ENCODE measurements at places on chromosomes 16 and 17.

- DNase-seq = no peak
Measured at GRCh38 chr17:10380631-10381408, 8.0 kb upstream of the MYH13 start.

DNA sequence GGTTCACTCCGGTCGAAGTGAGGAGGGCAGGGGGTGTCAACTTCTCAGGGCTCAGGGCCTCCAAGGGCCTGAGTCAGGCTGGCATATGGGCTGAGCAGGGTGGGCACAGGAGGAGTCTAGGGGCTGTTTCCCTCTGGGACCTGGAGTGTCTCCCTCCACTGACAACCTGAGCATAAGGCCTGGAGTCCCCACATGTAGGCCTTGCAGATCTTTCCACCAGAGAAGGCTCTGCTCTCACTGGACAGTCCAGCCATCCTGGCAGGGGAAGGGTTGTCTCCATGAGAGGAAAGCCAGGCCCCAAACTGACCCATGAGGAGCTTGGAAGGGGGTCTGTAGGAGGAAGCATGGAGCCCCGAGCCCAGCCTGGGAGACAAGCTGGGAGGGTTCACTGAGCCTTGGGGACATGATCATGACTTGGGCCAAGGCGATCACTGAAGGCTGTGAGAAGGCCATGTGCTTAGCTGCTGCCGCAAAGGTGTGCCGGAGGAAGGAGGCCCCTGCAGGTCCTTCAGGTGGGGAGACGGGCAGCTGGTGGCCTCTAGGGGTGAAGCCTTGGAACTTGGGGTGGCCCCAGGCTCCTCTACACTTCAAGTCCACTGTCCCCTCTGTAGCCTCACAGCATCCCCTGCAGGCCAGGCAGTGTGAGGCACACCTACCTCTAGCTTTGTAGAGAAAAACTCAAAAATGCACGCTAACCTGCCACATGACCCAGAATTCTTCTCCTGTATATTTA, 9.9 kb downstream of the CMTM2 start:
- peak; percentile 43 for DNase-seq

- no peak for DNase-seq
Measured at GRCh38 chr16:2881783-2882649, 999 bp upstream of the FLYWCH2 start.

DNA sequence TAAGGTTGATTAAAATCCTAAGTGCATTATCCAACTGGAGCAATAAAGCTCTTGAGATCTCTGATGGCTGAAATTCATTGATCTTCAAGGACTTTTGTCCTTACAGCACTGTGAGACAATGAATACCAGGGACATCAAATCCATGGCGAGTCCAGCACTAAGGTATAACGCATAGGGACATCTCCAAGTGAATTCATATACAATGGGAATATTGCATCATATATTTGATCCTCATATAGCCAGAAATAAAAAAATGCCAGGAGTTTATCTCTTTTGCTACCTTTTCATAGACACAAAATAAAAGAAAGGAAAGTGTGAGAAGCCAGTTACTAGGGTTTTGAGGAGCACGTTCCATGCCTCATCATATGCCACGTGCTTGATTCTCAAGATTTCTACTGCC, 112.5 kb upstream of the CDH13 start:
- DNase-seq = no peak

- no peak for DNase-seq
Measured at GRCh38 chr17:8913091-8913490, 45.6 kb upstream of the PIK3R6 start.

- no peak for DNase-seq
Measured at GRCh38 chr17:8068736-8069586, 18.6 kb downstream of the ALOX12B start.

GRCh38 chr17:9028988-9029570, 7.8 kb downstream of the NTN1 start:
- no peak for DNase-seq

DNA sequence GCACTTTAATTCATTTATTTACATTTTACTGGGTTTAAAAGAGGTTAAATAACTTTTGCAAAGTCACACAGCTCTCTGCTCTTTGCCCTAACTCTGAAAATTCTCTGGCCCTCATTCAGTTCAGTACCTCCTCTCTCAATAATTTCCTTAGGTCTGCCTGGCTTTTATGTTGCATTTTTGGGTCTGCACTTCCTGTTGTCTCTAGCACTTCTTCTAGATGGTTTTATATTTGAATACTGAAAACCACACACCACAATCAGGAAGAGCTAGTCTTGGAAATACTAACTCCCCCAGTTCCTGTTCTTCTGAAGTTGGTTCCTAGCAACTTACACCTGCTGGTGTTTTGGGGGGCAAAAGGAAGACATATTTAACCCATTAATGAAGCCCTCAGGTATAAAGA, 577.9 kb downstream of the HS3ST4 start:
- no peak for DNase-seq

GRCh38 chr17:64787255-64787920, 125.3 kb upstream of the SMURF2 start:
- DNase-seq = no peak

GRCh38 chr16:60463986-60464385, 1572.3 kb downstream of the CDH8 start:
- DNase-seq = no peak

DNA sequence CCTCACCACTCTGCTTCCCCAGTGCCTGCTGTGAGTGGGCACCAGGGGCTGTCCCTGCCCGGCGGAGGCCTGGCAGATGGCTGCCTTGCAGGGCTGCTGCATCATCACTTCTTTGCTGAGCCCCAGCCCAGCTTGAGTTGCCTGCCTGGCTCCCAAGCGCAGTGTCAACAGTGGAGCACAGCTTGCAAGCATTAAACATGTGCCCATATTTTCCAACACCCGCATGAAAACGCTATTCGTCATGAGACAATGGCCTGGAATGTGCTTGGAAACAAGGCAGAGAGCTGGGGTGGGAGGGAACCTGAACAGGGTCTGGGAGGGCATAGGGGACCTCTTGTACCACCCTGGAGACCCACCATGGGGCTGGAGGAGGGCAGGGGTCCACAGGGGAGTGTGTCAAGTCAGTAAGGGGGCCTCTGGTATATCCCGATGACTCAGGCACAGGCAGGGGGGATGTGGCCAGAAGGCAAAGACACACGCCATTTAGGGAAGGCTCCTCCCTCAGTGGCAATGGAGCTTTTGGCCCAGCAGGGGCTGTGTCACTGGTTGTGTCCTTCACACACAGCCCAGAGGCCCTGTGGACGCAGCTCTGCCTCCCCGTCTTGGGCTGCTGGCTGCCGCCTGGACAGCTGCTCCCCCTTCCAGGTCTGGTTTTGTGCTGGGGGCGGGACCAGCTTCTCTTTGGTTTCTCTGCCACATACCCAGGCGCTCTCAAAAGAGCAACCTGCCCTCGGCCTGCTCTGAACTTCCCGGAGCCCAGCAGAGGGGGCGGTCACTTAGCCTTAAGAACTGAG, 17.4 kb upstream of the MTSS2 start:
- no peak for DNase-seq

GRCh38 chr16:47778106-47778801, 317.1 kb downstream of the PHKB start:
- no peak for DNase-seq

- DNase-seq = no peak
Measured at GRCh38 chr17:44959821-44960531, 8.1 kb downstream of the C1QL1 start.

DNA sequence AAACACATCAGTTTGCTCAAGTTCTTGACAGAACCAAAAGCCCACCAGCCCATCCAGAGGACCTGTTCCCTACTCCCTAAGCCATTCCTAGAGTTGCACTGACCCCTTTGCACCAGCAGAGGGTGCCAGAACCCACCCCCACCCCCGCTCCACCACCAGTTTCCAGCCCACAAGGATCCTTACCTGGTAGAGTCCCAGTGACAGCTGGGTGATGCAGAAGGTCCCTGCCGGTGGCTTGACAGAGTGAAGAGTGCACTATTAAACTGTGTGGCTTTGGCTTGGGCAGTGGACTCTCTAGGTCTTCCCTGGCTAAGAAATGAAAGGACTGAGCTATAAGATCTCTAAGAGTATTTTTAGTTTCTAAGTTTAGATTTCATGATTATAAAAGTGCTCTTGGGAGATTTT, 73.3 kb upstream of the MTMR4 start:
- DNase-seq = peak; percentile 65

- DNase-seq = no peak
Measured at GRCh38 chr16:66359811-66360608, 6.5 kb upstream of the CDH5 start.

- DNase-seq = peak; percentile 58
Measured at GRCh38 chr16:69311533-69312387, 610 bp downstream of the VPS4A start.

Measured in GM19239 (cell line).